ENCODE measurements at places on chromosomes 2 and 18.
A peak's percentile ranks its signal among the peaks of the same experiment; 100 is the strongest.

- DNase-seq, result no peak
Measured at GRCh38 chr2:22037274-22037673, 913.5 kb downstream of the TDRD15 start.

DNA sequence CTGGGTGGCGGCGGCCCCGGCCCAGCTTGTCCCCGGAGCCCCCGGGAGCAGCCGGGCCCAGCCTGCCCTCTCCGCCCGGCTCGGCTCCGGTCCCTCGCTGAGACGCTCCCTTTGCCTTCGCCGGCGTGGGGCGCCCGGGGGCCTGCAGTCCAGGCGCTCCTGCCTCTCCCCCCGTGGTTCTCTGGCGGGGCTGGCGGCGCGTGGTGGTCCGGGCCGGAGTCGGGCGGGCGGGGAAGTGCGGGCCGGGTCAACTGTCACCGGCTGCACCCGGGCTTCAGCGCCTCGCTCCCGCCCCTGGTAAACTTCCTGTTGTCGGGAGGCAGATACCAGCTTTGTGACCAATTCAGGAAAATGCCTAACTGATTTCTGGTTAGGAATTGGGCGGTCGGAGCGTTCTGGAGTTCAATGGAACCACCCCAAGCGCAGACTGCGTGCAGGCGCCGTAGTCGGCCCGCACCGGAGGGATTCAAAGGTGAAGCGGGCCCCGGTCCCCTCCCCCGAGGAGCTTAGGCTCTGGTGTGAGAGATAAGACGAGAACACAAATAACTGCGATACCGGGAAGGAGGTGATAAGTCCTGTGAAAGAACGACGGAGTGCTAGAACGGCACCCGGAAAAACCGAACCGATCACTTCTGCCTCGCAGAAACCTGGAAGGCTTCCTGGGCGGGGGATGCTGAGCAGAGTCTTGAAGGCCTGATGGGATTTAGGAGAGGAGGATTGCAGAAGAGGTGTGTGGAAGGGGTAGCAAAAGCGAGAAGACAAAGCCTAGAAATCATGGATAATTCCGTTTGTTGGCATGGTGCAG, 891 bp downstream of the CAB39 start:
- DNase-seq, result peak; percentile 31

DNA sequence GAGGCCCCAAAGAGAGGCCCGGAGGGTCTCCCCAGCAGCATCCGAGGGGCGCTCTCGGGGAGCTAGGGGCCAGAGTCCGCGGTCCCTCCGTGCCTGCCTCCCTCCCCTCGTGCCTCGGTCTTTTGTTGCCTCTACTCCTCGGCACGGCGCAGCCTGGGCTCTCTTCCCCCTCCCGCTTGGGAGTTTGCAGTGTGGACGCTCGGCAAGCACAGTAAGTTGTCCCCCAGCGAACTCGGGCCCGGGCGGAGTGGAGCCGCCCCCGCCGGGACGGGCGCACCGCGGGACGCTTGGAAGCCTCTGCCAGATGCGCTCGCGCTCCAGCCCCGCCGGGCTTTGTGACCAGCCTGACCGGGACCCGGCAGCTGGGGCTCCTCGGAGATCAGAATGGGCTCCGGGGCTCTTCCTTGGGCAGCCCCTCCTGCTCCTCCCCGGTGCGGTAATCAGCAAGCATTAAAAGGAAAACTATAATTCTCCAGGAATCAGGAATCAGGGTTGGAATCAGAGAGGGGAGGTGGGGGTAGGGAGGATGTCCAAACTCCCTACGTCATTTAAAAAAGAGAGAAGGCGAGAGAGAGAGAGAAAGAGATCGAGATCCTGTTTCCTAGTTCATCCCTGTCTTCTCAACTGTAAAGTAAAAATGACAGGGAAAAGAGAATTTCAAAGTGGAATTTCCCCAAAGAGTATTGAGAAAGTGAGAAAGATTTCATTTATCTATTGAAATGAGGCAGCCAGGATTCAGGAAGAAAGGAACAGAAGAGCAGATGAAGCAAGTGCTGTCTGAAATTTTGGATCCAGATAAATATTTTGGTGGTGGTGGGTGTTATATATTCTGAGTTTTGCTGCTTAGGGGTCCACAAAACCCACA, 786 bp upstream of the TMEM200C start:
- no peak for DNase-seq

DNA sequence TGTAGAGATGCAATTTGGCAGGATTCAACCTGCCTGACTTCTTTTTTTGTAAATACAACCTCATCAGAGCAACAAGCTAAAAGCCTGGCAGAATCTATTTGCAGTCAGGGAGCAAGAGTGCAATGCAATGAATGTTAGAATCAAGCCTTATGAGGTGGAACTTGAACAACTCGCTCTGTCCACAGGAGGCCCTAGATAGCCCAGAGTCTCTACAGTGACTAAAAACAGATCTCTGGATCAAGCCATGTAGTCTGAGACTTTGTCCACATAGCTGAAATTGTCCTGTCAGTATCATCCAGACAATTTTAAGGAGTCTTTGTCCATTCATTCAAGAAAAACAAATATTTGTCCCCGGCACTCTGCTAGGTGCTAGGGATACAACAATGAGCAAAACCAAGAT, 32.0 kb upstream of the CDK5R2 start:
- no peak for DNase-seq

DNA sequence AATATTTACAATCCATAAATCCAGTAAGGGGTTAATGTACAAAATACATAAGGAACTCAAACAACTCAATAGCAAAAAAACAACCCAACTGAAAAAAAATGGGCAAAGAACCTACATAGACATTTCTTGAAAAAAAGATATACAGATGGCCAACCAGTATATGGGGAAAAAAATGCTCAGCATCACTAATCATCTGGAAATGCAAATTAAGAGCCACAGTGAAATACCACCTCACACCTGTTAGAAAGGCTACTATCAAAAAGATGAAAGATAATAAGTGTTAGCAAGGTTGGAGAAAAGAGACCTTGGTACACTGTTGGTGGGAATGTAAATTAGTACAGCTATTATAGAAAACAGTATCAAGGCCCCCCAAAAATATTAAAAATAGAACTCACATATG, 14.6 kb downstream of the AP1S3 start:
- no peak for DNase-seq

GRCh38 chr2:6947929-6948676, 30.9 kb downstream of the RNF144A start:
- DNase-seq, result no peak

DNA sequence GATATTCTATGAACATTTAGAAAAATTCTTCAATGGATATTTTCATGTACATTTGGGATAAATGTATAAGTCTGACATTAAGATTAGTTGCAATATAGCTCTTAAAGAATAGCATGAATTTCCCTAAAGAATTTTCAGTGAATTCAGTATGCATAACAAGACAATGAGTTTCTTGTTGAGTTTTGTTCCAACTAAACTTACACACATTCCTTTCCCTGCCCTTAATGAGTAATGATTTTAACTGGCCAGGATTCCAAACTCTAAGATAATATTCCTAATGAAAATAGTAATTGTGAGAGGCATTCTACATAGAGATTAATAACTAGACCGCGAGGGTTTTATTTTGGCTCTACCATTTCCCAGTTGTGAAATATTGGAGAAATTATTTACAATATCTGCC, 390.3 kb upstream of the GALNT5 start:
- no peak for DNase-seq

DNA sequence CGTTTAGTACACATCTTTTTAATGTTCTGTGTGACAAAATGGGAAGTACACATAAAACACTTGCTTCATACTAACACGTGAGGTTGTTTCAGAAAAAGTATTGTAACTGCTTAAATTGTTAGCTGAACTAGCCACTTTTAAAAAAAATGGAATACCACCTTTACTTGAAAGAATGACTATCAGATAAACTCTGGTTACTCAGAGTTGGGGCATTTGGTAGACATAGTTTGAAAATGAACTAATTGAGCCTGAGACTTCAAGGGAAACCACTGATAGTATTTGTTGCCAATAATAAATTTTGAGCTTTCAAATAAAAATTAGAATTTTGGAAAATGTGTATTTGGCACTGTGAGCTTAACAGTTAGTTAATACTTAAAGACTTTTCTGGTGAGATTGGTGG, 103.0 kb upstream of the FBXO11 start:
- DNase-seq, result no peak

DNA sequence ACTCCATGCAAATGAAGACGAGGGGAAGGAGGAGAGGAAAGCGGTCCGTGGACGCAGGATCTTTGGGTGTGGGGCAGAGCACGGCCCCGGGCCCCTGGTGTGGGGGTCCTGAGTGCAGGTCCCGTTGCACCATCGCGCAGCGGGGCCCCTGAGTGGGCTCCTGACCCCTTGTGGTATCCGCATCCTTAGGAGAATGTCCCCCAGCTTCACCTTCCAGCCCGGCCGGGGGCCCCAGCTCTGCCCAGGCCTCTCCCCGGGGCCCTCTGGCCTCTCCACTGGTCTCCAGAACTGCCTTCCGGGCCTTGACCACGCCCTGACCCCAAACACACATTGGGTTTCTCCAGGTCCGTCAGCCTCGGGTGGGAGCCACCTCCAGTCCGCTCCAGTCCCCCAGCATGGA, 431.8 kb upstream of the SALL3 start:
- DNase-seq, result no peak

DNA sequence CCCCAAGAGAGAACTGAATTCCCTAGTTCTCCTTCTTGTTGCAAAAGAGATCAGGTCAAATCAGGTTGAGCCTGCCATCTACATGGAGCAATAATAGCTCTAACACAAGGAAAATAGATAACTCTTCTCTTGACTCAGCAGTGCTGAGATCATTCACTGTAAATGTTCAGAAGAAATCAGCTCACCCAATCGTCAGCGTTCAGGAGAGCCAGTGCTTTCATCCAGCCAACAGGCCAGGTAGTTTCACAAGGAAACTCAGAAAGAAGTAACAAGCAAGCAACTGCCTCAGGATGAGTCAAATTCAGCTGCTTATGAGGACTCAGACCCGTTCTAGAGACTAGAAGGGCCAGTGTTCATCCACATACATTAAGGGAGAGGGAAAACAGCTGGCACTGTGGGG, 5.9 kb downstream of the LMAN2L start:
- no peak for DNase-seq

GRCh38 chr18:77323640-77324299, 74.1 kb downstream of the GALR1 start:
- no peak for DNase-seq

GRCh38 chr2:73985308-73986084, 786 bp downstream of the TET3 start:
- DNase-seq, result peak; percentile 64

- DNase-seq, result peak; percentile 44
Measured at GRCh38 chr18:63951302-63951705, 2.2 kb downstream of the HMSD start.

DNA sequence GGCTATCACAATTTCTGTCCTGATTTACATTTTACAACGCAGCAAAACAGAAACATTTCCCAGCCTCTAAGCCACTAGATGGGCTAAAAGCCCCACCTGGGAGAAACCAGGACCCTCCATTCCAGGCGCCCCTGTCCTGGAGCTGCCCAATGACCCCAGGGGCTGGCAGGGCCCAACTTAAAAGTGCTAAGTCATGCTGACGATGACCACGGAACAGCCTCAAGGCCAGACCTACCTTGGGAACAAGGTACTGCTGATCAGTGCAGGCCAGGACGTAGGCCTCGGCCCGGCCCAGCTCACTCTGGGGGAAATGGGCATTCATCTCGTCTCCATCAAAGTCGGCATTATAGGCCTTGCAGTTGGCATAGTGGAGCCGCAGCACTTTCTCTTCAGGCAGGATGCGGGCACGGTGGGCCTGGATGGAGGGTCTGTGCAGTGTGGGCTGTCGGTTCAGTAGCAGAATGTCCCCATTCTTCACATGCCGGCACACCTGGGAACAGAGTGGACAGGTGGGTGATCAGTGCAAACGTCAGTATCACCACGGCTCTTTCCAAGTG, 35.8 kb downstream of the POLR1A start:
- DNase-seq, result no peak

- DNase-seq, result no peak
Measured at GRCh38 chr2:21939967-21940366, 816.2 kb downstream of the TDRD15 start.

GRCh38 chr18:54945576-54946125, 13.6 kb downstream of the CCDC68 start:
- DNase-seq, result no peak

DNA sequence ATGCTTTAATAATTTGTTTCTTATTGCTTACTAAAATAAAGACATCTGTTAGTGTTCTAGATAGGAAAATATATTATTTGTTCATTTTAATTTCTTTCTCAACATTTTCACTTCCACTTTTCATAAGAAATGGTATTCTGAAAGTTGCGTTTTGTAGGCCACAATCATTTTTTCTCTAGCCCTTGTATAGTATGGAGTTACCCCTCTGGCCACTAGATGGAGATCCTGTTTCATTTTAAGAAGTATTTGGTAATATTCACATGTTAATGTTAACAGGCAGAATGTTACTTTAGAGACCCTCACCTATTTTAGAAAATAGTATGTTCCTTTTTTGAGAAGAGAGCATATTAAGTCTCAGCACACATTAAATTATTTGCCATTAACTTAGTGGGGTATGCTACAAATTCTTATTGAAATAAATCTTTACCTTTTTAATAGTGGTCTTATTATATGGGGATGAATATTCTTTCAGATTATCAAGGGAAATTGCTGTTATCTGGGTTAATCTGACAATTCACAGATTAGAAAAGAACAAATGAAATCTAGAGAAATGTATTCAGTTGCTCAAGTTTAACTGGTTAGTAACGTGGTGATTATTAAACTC, 73.9 kb upstream of the TTC27 start:
- DNase-seq, result no peak

GRCh38 chr18:79393181-79393634, 2.5 kb upstream of the NFATC1 start:
- DNase-seq, result no peak

- no peak for DNase-seq
Measured at GRCh38 chr18:58190842-58191530, 147.0 kb downstream of the NEDD4L start.

DNA sequence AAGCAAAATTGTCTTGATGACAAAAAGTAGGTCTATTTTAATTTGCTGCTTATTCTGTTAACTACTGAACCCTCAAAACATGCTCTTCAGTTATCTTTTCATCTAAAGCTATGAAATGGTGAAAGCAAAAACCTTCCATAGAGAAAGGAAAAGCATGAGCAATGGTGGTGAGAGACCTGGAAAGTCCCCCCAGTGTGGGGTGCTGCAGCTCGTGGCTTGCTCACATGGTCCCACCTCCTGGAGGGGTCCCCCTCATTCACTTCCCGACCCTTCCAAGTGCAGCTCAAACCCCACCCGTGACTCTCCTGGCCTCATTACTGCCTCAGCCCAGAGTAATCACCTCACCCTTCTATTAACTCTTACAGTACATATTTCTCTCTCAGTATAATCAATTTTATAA, 301.8 kb upstream of the HNRNPA3 start:
- DNase-seq, result no peak

GRCh38 chr2:214730248-214730647, 79.2 kb downstream of the BARD1 start:
- no peak for DNase-seq

DNA sequence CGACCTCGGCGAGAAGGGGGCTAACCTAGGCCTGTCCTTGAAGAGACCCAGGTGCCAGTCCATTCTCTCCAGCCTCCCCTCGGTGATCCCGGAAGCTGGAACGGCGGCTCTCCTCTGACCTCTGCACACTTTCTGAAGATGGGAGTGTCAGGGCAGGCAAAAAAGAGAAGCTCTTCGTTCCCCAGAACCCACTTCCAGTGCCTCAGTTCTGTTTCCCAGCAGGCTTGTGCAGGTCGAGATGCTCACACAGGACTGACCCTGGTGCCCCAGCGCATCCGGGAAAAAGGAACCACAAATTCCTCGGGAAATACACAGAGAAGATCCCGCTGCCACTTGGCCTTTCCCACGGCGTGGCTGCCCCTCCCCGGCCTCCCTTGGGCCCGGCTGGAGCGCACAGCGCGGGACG, 681 bp upstream of the PTPN18 start:
- no peak for DNase-seq

- DNase-seq, result no peak
Measured at GRCh38 chr2:60862642-60863041, 18.7 kb upstream of the REL start.
